NCI-H774 (cell line): ENCODE measurements at places on chromosomes 7 and 10.

DNA sequence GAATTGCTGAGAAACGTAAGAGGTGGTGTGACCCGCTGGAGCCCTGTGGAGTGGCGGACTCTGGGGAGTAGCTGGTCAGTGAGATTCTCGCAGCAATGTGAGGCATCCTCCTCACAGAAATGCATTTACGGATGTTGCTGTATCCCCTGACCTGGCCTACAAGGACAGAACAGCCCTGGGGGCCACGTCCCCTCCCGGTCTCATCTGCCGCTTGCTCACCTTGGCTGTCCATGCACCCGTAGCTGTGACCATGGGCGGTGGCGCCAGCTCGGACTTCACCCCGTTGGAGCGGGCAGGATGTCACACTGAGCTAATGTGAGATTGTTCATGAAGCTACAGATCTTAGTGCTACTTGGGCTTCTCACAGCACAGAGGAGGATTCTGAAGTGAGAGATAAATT lies 193.8 kb downstream of the EBF3 start:
- DNase-seq, result no peak

DNA sequence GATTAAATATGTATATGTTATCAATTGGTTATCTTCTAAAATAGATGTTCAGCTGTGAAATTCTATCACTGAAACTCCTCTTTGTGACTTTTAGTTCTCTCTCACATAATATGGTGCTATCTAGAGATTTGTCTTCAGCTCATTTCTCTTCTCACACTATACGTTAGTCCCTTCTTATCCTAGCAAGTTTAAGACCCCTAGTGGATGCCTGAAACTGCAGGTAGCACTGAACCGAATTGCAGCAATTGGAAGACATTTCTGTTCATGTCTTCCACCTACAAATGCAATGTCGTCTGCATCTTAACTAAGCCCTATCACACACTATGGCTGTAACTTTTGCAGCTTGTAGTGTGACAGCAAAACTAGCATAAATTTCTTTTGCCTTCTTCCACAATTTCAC lies 442.7 kb upstream of the POM121L12 start:
- no peak for DNase-seq

DNA sequence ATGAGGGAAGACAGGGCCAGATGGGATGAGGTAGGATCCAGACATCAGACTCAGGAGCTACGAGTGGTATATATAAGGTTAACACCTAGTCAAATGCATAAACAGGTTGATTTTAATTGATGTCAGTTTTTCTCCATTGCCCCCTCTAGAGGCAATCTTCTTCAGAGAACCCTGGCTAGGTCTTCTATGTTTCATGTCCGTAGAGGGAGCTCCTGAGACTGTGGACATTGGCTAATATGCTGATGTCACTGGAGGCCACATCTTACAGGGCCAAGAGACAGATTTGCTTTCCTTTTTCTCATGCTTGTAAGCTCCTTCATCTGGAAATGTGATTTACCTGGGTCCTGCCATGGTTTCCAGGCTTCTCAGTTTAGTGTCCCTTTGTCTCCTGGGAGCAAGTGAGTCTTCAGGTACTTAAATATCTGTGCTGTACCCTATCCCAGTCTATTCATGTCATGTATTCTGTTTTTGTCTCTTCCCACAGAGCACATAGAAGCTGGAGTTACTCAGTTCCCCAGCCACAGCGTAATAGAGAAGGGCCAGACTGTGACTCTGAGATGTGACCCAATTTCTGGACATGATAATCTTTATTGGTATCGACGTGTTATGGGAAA lies 161.6 kb upstream of the PRSS1 start:
- no peak for DNase-seq

GRCh38 chr10:86500846-86501245 lies 20.7 kb downstream of the WAPL start:
- no peak for DNase-seq

GRCh38 chr7:32070406-32071360 lies at the start of gene PDE1C:
Gene PDE1C, minus strand, starts transcription at chr7:32070407.
- no peak for DNase-seq

DNA sequence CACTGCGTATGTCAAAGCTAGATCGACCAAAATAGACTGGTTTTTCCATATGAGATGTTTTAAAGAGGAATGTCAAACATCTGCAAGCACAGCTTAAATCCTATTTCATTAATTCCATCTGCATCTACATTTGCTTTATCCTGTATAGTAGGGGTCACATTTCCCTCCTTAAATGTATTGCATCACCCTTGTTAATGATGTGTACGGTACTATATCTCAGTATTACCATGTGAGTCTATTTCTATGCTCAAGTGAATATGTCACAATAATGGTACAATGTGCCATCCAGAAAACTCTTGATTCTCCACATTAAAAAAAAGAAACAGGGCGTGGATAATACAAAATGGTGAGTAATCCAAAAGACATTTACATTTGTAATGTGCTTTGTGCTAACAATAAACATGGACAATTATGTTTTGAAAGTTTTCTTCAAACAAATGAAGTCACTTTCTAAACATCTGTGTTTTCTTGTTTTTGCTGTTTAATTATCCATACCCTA lies 56.6 kb downstream of the TWIST1 start:
- DNase-seq, result no peak

DNA sequence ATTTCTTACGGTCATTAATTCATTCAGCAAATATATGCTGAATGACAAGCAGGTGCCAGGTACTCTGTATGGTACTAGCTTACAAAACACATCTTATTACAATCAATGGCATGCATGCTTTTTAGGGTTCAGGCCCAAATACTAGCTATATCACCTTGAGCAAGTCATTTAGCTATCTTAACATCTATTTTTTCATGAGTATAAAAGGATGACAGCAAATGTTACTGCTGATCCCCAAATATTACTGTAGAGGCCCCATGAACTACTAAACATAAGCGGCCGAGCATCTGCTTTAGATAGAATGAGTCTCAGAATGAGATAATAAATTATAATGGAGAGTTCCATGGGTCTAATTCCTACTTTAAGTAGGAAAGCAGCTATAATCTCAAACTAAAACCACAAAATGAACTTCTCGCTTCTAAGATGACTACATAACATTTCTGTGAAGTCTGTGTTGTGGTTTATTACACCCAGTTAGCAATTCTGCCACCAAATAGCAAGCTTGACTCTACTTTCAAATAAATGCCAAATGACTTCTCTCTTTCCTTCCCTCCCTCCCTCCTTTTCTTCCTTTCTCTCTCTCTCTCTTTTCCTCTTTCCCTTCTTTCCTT lies 113.7 kb upstream of the LRRN3 start:
- no peak for DNase-seq

- no peak for DNase-seq
Measured at GRCh38 chr7:31747553-31747952, 60.5 kb downstream of the PPP1R17 start.

DNA sequence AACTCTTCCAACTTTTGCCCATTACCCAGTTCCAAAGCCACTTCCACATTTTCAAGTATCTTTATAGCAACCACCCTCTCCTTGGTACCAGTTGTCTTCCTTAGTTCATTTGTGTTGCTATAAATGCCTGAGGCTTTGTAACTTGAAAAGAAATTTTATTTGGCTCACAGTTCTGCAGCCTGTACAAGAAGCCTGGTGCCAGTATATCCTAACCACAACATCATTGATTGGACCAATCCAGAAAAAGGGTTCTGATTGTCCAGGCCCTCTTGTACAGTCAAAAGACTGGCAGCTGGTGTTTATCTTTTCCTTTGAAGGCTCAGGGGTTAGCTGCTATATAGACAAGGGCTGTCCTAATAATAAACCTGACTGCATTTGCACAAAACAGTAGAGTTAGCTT lies 21.1 kb upstream of the ABCC2 start:
- DNase-seq, result no peak

DNA sequence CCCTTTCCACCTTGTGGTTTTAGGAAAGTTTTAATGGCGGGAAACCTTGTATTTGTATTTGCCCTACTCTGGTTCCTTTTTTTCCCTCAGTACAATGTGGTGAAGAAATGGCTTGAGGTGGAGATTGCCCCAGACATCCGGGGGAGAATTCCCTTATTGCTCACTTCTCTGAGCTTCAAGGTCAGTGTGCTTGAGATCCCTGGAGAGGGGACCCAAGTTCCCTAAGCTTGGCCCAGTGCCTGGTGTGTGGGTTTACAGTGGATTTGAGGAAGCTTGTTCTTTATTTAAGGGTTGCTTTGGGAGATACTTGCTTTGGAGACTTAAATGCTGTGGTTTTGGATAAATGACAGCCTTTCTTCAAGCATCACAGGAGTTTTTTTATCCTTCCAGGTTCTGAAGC lies 18.3 kb downstream of the CALHM2 start:
- no peak for DNase-seq

- DNase-seq, result no peak
Measured at GRCh38 chr7:77855371-77856083, 57.0 kb downstream of the PHTF2 start.

DNA sequence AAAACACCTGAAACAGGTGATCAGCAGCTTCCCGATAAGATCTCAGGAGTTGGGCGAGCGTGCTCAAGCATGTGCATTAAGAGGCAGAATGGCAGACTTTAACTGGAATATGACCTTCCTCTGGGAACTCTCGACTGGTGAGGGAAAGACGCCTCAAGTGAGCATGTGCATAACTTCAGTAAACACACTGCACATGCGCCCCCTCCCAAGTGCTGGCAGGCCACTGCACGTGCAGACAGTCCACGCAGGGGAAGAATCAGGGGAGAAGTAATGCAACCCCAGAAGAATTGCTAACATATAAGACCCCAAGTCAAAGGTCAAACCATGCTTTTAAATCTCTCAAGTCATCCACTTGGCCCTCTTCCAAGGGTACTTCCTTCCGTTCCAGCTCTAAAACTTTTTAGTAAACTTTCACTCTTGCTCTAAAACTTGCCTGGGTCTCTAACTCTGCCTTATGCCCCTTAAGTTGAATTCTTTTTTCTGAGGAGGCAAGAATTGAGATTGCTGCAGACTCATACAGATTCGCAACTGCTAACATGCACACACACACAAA lies 541.0 kb downstream of the TNS3 start:
- no peak for DNase-seq

DNA sequence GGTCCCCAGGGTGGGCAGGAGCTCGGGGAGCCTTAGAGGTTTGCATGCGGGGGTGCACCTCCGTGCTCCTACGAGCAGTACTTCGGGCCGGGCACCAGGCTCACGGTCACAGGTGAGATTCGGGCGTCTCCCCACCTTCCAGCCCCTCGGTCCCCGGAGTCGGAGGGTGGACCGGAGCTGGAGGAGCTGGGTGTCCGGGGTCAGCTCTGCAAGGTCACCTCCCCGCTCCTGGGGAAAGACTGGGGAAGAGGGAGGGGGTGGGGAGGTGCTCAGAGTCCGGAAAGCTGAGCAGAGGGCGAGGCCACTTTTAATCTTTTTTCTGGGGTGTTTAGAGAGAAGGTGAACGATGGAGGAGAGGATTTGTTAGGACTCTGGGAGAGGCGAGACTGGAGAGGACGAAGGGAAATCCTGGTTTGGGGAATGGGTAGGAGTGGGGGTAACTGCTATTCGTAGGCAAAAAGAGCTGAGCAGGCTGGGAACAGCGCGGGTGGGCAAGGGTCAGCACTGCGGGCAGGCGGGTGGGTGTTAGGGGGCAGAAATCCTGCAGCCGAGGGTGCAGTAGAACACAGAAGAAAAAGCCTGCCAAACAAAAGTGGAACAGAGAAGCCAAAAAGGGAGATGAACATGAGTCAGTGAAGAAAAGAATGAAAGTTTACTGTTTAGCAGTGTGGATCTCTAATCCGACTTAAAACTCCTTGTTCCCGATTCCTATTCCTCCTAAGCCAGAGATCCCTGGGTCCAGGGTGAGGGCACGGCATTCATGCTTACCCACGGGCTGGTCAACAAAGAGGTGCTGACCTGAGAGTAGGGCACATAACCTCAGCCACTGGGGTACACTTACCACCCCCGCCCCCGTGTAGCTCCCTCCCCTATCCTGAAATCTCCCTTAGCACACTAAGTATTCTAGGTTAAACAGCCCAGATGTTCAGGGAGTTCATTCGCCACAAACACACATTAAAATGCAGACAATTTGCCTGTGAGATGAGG lies 26.9 kb downstream of the PRSS2 start:
- no peak for DNase-seq
